SK-N-SH (cell line): ENCODE measurements at places on chromosomes 3 and 15. TPM values are rescaled to one million over a fixed set of nuclear protein-coding genes. Genes with fewer than 3 reads are reported as not detected.

GRCh38 chr3:107574650-107575049 lies 51.9 kb downstream of the BBX start:
- DNase-seq = peak; percentile 35
- no peaks in the 10 kb centered on the region for H3K4me1 ChIP-seq
- H3K36me3 ChIP-seq = no peaks in the 10 kb centered on the region
- no peak overlapping the region for H3K27ac ChIP-seq
- H3K27me3 ChIP-seq = no peaks in the 10 kb centered on the region

- no peak overlapping the region for H3K4me3 ChIP-seq
- H3K27ac ChIP-seq = peak overlapping the region; percentile 34; the same call in 1 of the 2 replicates
- no peak for DNase-seq
- H3K36me3 ChIP-seq = no peaks in the 10 kb centered on the region
- peaks cover 23% of the 10 kb centered on the region; the same call in 1 of the 2 replicates for H3K4me1 ChIP-seq
Measured at GRCh38 chr15:35505141-35505540, 40.8 kb downstream of the DPH6 start.

GRCh38 chr3:188153437-188154013 lies 432 bp upstream of the LPP start:
- H3K27me3 ChIP-seq = no peaks in the 10 kb centered on the region
- peak overlapping the region; percentile 90 for H3K27ac ChIP-seq
- H3K4me1 ChIP-seq = no peaks in the 10 kb centered on the region; the same call in 1 of the 2 replicates
- peak; percentile 58 for DNase-seq
- H3K36me3 ChIP-seq = no peaks in the 10 kb centered on the region
- peak overlapping the region; percentile 97 for H3K4me3 ChIP-seq

DNA sequence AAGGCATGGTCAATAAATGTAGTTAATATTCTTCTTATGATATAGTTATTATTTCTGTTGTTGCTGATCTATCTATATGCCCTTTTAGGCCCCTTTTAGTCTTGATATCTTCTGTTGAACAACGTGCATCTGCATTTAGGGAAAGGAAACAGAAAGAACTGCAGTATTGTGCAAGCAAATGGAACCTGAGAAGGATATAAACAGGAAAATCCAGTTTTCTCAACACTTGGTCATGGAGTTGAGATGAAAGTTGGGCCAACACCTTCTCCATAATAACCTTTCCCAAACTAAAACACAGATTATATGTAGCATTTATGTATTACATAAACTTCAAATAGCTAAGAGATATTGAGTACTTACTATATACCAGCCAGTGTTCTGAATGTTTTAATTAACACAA lies 179.7 kb downstream of the ADAMTS9 start:
- no peaks in the 10 kb centered on the region for H3K4me1 ChIP-seq
- DNase-seq = no peak
- no peak overlapping the region for H3K4me3 ChIP-seq
- H3K27ac ChIP-seq = no peak overlapping the region
- H3K36me3 ChIP-seq = no peaks in the 10 kb centered on the region

The CLRN1 gene
- polyA plus RNA-seq = not detected in 2 replicates
